ENCODE measurements at places on chromosomes 16 and 17. TPM values are rescaled to one million over a fixed set of nuclear protein-coding genes. Genes with fewer than 3 reads are reported as not detected.

- no peaks in the 10 kb centered on the region for H3K36me3 ChIP-seq
- peaks cover 8% of the 10 kb centered on the region for H3K4me1 ChIP-seq
- H3K4me3 ChIP-seq: no peak overlapping the region
These were observed 2.4 kb downstream of the EPN2 start for GRCh38 chr17:19239544-19239943.

DNA sequence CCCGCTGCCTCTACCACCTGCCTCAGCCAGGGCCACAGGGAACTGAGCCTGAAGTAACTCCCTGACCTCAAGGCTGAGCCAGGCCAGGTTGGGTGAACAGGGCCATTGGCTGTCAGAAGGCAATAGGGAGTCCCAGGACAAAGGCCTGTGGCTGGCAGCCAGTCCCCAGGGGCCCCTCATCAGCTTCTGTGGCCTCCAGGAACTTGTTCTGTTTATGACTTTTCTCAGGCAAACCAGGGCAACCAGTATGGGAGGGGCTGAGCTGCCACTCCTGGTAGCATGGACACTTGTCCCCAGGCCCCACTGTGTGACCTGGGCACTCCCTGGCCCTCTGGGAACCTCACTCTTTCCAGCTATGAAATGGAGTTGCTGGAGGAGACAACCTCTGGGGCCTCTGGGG is 40.1 kb downstream of the CPNE2 start:
- peak overlapping the region; percentile 12 for H3K4me3 ChIP-seq
- H3K4me1 ChIP-seq: peaks cover 83% of the 10 kb centered on the region
- no peaks in the 10 kb centered on the region for H3K36me3 ChIP-seq
- no peak for DNase-seq
- no peaks in the 10 kb centered on the region for H3K27me3 ChIP-seq

DNA sequence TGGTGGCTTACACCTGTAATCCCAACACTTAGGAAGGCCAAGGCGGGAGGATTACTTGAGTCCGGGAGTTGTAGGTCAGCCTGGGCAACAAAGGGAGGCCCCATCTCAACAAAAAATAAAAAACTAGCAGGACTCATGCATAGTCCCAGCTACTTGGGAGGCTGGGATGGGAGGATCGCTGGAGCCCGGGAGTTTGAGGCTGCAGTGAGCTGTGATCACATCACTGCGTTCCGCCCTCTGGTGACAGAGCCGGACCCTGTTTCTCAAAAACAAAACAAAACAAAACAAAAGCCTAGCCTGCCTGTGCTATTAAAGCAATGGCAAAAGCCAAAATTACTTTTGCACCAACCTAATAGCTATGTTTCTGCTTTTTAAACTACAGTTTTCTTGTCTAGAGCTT is 1.5 kb downstream of the FCSK start:
- H3K4me3 ChIP-seq: no peak overlapping the region
- H3K27me3 ChIP-seq: no peaks in the 10 kb centered on the region

DNA sequence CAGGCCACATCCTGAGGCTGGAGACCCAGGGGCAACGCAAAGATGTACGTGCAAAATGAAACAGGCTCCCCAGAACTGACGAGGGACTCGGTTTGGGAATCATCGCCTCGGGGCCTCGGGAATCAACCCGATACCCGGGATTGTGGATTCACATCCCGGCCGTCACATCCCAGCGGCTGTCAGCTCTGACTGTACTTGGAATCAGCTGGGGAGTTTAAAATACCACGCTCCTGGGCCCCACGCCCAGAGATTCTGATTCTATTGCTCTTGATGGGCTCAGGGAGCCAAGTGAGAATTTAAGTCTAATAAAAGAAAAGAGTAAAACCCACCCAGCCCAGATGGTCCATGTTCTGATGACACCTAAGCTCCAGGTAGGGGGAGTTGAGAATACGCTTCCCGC is 42.2 kb downstream of the MRM3 start:
- no peak for DNase-seq
- no peaks in the 10 kb centered on the region for H3K36me3 ChIP-seq

DNA sequence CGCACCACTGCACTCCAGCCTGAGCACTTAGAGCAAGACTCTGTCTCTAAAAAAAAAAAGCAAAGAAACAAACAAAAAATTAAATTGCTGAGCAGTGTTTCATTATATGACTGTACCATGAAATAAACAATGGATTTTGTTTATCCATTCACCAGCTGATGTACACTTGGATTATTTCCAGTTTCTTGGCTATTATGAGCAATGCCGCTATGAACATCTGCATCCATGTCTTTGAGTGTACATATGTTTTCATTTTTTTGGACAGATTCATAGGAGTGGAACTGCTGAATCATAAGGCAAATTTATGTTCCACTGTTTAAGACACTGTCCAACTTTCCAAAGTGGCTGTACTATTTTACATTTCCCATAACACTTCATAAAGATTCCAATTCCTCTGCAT is 8.0 kb downstream of the RNF157 start:
- H3K27ac ChIP-seq: no peak overlapping the region
- H3K36me3 ChIP-seq: no peaks in the 10 kb centered on the region
- H3K27me3 ChIP-seq: no peaks in the 10 kb centered on the region
- H3K4me3 ChIP-seq: no peak overlapping the region

GRCh38 chr17:10018461-10018891 is 113.4 kb upstream of the RCVRN start:
- H3K27ac ChIP-seq: no peak overlapping the region
- no peak for DNase-seq
- no peak overlapping the region for H3K4me3 ChIP-seq
- H3K27me3 ChIP-seq: no peaks in the 10 kb centered on the region
- H3K4me1 ChIP-seq: no peaks in the 10 kb centered on the region

- H3K27ac ChIP-seq: no peak overlapping the region
- DNase-seq: no peak
- H3K36me3 ChIP-seq: peaks cover 62% of the 10 kb centered on the region
- H3K4me1 ChIP-seq: peaks cover 31% of the 10 kb centered on the region
- no peak overlapping the region for H3K4me3 ChIP-seq
These were observed 5.1 kb downstream of the UBE2I start for GRCh38 chr16:1314399-1315068.

DNA sequence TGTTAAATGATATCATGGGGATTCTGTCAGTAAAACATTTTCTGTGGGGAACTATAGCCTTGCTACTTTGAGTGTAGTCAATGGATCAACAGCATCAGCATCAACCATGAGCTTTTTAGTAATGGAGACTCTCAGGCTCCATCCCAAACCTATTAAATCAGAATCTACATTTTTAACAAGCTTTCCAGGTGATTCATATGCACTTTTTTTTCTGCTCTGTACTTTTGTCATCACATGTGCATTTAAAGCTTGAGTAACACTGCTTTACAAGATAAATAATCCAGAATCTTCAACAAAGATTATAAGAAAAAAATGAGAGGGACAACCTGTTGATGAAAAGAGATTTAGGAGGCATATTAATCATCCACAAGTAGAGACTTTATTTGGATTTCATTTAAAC is 23.5 kb downstream of the NUP93 start:
- no peaks in the 10 kb centered on the region for H3K4me1 ChIP-seq
- H3K27me3 ChIP-seq: no peaks in the 10 kb centered on the region
- no peak overlapping the region for H3K27ac ChIP-seq
- H3K36me3 ChIP-seq: no peaks in the 10 kb centered on the region
- no peak for DNase-seq
- H3K4me3 ChIP-seq: no peak overlapping the region

- H3K36me3 ChIP-seq: no peaks in the 10 kb centered on the region
- peak within 1 kb of the TSS; percentile 82 for H3K27ac ChIP-seq
- H3K4me3 ChIP-seq: peak within 1 kb of the TSS; percentile 92
- no peaks in the 10 kb centered on the region for H3K27me3 ChIP-seq
- H3K4me1 ChIP-seq: peaks cover 52% of the 10 kb centered on the region
These were observed at the start of gene CENPT for GRCh38 chr16:67847064-67847861. Gene CENPT (minus strand): TSS chr16:67847693. CDS start chr16:67833859, 13,834 bp downstream.

GRCh38 chr17:32388613-32389459 is 38.9 kb downstream of the ZNF207 start:
- H3K4me1 ChIP-seq: no peaks in the 10 kb centered on the region
- H3K36me3 ChIP-seq: no peaks in the 10 kb centered on the region
- no peak for DNase-seq
- H3K4me3 ChIP-seq: no peak overlapping the region

DNA sequence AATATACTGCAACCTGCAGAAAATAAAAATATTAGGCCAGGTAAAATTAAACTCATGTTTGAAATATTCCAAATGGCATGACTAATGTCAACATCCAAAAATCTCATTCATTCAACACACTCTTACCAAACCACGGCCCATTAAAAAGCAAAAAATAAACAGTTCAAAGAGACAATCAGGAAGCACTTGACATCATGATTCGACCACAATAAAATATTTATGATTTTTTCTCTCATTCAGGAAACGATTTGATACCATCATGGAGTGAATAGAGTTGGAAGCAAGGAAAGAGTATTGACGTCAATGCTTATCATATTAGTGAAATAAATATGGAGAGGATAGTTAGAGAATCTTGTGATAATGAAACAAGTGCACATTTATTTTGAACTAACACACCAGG is 354.1 kb downstream of the KCNJ2 start:
- H3K36me3 ChIP-seq: no peaks in the 10 kb centered on the region
- no peaks in the 10 kb centered on the region for H3K27me3 ChIP-seq
- no peaks in the 10 kb centered on the region for H3K4me1 ChIP-seq
- H3K4me3 ChIP-seq: no peak overlapping the region

GRCh38 chr17:47316311-47316710 is 7.4 kb upstream of the EFCAB13 start:
- no peak overlapping the region for H3K4me3 ChIP-seq
- H3K27ac ChIP-seq: no peak overlapping the region
- H3K27me3 ChIP-seq: no peaks in the 10 kb centered on the region
- no peaks in the 10 kb centered on the region for H3K36me3 ChIP-seq

GRCh38 chr17:57356153-57356718 is 99.9 kb downstream of the MSI2 start:
- no peak for DNase-seq
- no peaks in the 10 kb centered on the region for H3K36me3 ChIP-seq
- no peaks in the 10 kb centered on the region for H3K27me3 ChIP-seq
- peaks cover 31% of the 10 kb centered on the region for H3K4me1 ChIP-seq
- H3K4me3 ChIP-seq: no peak overlapping the region

DNA sequence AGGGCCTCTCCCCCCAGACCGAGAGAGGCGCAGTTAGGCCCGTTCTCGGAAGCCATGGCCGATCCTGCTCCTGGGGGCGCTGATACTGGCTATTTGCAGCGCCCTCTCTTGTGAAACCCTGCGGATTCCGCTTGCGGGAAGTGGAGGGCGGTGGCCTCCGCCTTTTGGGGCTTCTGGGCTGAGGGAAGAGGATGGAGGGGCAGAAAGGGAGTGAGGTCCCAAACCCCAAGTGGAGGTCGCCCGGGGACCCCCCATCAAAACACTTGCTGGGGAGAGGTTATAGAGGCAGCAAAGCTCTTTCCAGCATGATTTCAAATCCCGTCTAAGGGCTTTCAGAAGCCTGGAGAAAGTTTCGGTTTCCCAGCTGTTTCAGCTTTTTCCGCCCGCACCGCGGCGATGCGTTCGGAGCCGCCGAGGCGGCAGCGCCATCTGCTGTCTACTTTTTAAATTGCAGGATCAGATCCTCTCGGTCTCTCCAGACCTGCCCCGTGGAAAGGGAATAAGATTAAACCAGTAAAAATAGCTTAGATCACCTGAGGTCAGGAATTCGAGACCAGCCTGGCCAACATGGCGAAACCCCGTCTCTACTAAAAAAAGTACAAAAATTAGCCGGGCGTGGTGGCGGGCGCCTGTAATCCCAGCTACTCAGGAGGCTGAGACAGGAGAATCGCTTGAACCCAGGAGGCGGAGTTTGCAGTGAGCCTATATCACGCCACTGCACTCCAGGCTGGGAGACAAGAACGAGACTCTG is 15.8 kb downstream of the SNX20 start:
- H3K4me1 ChIP-seq: peaks cover 30% of the 10 kb centered on the region
- H3K36me3 ChIP-seq: no peaks in the 10 kb centered on the region
- H3K4me3 ChIP-seq: peak overlapping the region; percentile 76
- peak overlapping the region; percentile 18 for H3K27ac ChIP-seq
- DNase-seq: peak; percentile 84
- no peaks in the 10 kb centered on the region for H3K27me3 ChIP-seq

DNA sequence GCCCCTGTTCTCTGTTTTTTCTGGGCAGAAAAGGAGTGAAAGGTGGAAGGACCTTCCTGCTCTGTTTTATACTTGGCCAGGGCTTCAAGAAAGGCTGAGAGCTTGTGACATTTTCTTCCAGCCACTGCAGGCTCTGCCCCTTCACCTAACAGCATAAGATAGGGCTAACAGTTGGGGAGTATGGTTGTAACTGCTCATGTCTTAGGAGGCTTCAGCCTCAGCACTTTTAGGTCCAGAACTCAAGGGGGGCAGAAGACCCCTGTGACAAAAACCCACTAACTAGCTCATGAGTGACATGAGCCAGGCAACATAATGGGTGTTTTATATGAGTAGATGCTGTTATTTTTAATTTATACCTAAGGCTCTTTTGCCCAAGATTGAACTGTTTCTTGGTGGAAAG is 4.9 kb downstream of the ALDOA start:
- H3K27ac ChIP-seq: no peak overlapping the region
- H3K4me1 ChIP-seq: peaks cover 42% of the 10 kb centered on the region
- H3K4me3 ChIP-seq: no peak overlapping the region
- no peak for DNase-seq
- H3K36me3 ChIP-seq: peaks cover 54% of the 10 kb centered on the region

GRCh38 chr17:77096570-77097214 is 44.1 kb upstream of the SEC14L1 start:
- DNase-seq: no peak
- H3K4me3 ChIP-seq: no peak overlapping the region
- H3K27me3 ChIP-seq: no peaks in the 10 kb centered on the region
- no peak overlapping the region for H3K27ac ChIP-seq
- H3K36me3 ChIP-seq: peaks cover 28% of the 10 kb centered on the region

The PIK3R6 gene
- total RNA-seq: 0.18 TPM

The FOXF1 gene
- total RNA-seq: not detected

The PARD6A gene
- total RNA-seq: 18.3 TPM

The RAB26 gene
- 0.55 TPM for total RNA-seq

The CACNG1 gene
- total RNA-seq: not detected

The PRRT2 gene
- 1.2 TPM for total RNA-seq

The HS3ST3A1 gene
- total RNA-seq: not detected

The CAPNS2 gene
- not detected for total RNA-seq

The CDIP1 gene
- 32.1 TPM for total RNA-seq

The PRDM7 gene
- total RNA-seq: not detected

The SLC16A13 gene
- total RNA-seq: 7.7 TPM

The CFAP97D1 gene
- total RNA-seq: not detected

The CCT6B gene
- 1.8 TPM for total RNA-seq

The NOD2 gene
- 1.8 TPM for total RNA-seq

The CHD9NB gene
- total RNA-seq: 1.0 TPM

The PRSS8 gene
- total RNA-seq: not detected

The MYH8 gene
- total RNA-seq: not detected

All from CD8-positive, alpha-beta memory T cell (primary cell).